T1000 (cell line): ENCODE measurements at places on chromosomes 1 and 21.
A peak's percentile ranks its signal among the peaks of the same experiment; 100 is the strongest.

DNA sequence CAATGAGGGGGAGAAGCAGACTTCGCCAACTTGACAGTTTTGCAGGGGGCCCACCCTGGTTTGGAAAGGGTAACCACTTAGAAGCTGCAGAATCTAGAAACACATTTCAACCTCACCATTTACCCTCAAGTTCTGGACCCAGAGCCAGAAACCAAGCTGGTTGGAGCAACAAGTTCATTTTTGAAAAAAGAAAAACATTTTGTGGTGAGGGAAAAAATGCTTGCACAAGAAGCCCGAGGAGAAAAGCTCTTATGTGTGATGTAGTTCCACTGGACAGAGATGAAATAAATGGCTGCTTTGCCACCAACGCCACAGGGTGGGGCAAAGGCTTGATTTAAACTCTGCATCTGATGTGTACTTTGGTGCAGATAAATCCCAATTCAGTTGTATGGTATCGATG is 10.6 kb upstream of the NGF start:
- no peak for DNase-seq

- DNase-seq = no peak
Observed at GRCh38 chr1:48499211-48499735, 27.3 kb upstream of the SPATA6 start.

DNA sequence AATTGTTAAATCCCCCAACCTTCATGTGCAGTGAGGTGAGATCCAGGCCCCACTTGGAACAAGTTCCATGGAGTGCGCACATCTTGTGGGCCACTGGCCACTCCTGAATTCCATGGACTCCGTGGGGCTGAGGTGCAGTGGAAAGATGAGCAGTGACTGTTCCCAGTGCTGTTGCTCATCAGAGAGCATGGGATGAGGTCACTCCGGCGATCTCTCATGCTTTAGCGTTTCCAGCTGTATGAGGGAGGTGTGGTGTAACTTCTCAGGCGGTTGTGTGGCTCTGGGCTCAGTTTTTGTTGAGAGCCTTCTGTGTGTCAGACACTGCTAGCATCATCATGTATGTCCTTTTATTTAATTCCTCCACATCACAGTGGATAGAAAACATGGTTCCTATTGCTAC is 96.2 kb downstream of the GALNT2 start:
- no peak for DNase-seq

- no peak for DNase-seq
Observed at GRCh38 chr21:24278711-24279110, 1328.6 kb downstream of the MRPL39 start.

DNA sequence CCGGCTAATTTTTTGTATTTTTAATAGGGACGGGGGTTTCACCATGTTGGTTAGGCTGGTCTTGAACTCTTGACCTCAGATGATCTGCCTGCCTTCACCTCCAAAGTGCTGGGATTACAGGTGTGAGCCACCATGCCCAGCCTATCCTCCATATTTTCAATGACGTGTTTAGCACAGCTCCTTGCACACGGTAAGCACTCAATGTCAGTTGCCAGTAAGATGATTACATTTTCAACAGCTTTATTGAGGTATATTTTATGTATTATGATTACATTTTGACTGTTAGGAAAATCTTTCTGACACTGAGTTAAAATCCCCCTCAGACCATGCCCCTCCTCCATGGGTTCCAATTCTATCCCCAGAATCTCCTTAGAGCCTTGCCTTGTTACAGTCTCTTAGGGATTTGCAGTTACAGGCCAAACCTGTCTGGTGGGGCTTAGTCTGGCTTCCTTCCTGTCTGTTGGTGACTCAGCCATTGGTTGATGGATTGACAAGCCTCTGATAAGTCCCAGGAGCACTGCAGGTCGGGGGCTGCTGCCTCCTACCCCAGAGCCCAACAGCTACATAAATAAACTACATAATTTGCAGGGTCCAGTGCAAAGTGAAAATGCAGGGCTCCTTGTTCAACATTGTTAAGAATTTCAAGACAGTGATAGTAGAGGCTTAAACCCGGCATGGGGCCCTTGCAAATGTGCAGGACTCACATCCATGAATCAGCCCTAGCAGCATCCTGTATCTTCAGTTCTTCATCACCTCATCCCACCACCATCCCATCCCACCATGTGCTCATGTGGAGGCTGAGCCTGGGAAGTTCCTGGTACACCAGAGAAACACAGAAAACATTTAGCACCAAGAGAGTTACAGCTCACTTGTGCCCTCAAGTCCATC is 23.4 kb downstream of the COA7 start:
- no peak for DNase-seq

DNA sequence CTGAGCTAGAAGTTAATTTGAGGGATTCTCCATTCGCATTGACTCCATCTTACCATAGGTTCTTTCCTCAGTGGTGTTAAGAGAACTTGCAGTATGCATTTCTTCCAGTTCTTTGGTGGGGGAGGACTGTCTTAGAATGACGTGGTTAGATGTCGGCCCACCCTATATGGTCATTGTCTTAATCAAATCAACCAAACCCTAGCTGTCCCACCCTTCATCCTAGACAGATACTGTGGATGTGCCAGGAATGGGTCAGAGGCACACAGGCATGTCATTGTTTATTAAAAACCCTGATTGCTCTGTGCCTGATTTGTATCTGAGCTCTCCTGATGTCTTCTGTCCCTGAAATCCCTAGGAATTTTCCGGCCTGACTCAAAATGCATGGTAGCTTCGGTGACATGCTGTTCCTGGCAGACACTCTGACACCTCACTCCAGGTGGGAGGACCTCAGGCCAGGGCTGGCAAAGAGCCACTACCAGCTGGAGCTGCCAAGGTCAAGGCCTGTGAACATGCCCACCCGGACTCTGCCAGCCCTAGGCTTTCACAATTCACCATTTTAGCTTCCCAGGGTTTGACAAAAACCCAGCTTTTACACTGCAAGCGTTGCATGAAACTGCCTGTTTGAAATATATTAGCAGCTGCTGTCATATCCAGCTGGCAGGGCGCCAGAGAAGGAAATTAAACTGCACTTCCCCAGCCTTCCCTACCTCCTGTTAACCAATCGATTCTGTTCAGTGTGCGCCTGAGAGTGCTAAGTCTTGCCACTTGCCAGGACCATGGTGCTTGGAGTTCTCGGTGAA is 134.0 kb downstream of the FAM78B start:
- DNase-seq = no peak

DNA sequence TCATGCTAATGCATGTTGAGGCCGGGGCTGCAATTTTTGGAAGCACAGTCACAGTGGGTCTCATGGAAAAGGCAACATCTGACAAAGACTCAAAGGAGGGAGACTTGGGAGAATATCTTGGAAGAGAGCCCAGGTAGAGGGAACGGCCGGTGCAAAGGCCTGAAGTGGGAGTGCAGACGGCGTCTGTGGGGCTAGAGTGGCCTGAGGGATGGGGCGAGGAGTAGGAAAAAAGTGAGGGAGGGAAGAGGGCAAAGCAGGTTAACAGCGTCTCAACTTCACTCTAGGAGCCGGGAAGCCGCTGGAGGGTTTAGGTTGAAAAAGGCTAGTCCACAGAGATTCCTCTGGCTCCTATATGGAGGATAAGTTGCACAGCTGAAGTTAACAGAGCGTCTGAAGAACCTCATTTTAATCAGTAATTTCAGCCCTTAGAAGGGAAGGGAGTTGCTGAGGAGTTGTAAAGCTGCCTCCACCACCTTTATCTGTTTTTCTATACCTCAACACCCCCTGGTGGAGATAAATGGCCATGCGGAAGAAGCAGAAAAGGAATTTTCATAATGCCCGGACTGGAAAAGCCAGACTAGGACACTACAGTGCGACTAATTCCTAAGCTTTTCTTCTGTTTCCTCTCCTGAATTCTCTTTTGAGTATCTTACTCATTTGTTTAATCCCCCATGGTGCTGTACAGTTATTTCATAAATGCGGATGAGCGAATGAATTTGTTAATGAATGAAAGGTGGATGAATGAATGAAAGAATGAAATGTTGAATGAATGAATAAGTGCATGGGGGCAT is 78.7 kb upstream of the ZNF281 start:
- peak; percentile 40 for DNase-seq

DNA sequence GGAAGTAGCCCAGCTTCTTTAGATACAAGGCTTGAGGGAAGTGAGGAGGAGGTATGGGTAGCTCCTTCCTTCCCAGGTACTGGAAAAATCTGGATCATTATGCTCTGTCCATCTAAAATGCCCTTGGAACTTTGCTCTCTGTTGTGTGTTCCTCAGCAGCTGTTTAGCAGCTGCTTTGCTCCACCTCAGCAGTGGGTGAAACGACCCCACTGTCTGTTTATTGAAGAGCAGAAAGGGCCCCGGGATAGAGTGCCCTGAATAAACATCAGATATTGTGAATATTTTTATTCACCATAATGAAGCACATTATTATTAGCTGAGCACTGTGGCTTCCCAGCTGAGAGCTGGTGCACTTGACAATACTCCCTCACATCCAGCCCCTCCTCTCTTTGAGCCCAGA is 237.9 kb downstream of the PBX1 start:
- DNase-seq = no peak

GRCh38 chr1:189774721-189775287 is 702.9 kb downstream of the BRINP3 start:
- DNase-seq = no peak

DNA sequence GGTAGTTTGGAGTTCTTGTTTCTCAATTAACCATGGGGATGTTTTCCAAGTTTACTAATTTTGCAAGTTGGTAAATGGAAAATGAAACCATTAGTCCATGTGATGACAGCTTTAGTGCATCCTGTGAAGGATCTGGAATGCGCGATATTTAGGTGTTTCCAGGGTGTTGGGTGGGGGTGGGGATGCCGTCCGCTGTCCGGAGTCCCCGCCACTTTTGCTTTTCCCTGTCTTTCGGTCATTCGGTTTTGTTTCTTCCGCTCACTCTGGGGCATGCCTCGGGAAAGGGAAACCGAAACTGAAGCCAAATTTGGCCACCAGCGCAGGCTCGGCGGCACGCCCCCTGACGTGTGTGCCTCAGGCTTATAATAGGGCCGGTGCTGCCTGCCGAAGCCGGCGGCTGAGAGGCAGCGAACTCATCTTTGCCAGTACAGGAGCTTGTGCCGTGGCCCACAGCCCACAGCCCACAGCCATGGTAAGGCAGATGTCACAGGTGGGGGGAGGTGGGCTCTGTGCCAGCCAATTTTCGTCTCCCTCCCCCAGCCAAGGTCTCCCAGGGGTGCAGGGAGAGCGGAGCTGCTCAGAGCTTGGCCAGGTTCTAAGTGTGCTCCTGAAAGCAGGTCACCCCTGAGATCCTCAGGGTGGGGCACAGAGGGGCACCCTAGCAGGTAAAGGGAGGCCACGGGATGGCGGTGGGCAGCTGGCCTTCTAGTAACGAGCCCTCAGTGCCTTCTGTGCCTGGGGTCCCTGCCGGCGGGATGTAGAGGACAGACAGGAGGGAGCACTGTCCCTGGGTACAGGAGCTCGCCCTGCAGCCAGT is at the start of gene ISG15:
Gene ISG15, plus strand, starts transcription at position 393 of the 817 bp plus-strand sequence. Its CDS starts 77 bp downstream, at position 470.
- peak; percentile 84 for DNase-seq

DNA sequence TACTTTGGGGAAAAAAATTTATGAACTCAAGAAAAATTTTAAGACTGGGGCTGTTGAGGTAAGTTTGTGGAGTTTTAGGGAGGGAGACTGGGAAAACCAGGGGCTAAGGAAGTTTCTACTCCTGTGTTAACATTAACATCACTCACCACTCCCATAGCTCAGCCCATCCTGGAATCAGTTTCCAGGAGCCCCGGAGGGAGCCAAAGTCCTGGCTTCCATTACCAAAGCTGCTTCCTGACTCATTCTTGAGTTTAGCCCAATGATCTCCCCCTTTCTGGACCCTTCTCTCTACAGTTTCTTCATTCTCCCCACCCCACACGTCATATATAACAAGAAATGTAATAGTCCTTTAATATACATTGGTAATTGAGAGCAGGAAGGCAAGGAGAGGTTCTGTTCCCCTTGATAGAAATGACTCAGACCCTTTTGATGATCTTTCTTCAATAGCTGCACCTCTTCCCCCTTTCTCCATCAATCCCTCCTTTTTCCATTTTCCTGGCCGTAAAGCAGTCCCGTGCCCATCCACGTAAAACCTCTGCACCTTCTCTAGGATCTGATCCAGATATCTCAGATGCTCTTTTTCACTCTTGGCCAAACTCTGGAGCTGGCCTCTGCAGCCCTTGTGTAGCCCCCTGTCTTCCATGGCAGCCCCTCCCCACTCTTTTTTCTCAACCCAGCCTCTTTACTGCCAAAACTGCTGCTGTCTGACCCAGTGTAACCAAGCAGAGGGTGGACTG is 4.6 kb upstream of the PIAS3 start:
- no peak for DNase-seq

DNA sequence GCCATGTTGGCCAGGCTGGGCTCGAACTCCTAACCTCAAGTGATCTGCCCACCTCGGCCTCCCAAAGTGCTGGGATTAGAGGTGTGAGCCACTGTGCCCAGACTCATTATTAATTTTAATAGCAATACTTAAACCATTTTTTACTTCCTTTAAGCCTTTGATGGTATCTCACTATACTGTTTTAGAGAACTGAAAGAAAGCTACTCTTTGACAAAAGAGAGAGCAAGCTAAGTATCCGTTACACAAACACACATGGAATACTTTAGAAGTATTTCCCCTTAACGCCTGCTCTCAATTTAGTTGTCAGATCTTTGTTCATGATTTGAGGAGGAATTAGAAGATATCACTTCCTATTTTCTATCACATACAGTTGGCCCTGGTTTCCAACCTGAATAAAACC is 189.4 kb downstream of the COP1 start:
- no peak for DNase-seq

DNA sequence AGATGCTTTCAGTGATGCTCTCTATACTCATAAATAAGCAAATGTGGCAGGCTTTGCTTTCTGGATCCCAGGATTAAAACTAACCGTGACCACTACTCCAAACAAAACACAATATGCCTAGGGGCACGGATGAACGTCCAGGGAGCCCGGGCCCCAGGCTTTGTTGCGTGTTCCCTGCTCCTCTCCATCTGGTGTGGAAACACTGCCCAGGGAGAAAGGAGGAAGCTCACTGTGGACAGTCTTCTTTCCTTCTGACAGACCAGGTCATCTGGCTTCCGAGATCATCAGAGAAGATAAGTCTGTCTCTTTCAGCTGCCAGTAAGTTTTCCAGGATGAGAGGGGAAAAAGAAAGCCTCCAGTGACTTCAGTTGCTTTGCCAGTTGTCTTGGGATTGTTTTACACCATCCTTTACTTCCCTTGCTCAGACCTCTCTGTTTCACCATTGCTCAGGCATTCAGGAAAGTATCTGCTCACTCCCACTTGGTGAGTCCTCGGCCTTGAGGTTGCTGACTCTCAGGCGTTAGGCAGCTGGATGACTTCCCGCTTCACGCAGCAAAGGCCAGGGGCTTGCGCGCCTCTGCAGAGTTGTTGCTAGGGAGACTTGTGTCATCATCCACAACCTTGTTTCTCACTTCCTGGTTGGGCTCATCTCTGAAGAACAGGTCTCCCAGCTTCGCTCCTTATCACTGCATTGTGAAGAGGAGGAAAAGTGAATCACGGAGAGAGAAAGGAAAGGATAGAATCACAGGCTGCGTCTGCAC is 20.6 kb upstream of the PGD start:
- no peak for DNase-seq

GRCh38 chr1:224784265-224785039 is 145.0 kb upstream of the DNAH14 start:
- DNase-seq = no peak
